ENCODE measurements at places on chromosomes 3 and 15.

DNA sequence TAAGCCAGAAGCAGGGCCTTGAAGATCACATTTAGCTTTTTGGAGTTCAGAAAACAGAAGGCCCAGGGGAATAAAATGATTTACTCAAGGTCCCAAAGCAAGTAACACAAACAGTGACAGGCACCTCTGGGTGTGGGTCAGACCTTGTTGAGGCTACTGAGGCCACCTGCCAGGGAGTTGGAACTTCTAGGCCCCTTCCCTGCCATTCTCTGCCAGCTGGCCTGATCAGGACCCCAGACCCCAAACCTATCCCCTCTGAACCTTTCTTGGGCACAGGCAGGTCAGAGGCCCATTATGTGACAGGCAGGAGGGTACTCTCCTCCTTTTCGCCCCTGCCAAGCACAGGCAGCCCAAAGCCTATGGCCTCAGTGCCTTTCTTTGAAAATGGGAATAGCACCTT is 49.4 kb upstream of the ATP2B2 start:
- no peak for DNase-seq

DNA sequence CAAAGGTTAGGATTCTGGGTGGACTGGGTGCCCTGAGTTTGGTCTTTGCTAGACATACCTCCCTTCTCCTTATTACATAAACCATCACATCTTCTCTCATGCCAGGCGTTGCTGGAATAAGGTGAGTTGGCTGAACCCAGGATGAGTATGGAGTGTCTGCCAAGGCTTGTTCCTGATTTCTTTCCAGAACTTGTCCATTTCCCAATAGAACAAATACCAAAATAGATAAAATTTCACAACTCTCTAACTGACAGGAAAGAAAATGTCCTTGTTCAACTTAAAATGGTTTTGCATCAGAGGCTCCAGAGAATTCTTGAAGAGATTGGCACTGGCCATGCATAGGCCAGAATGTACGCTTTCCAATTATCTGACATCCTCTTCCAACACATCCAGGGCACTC is 291.9 kb downstream of the IGSF11 start:
- no peak for DNase-seq

DNA sequence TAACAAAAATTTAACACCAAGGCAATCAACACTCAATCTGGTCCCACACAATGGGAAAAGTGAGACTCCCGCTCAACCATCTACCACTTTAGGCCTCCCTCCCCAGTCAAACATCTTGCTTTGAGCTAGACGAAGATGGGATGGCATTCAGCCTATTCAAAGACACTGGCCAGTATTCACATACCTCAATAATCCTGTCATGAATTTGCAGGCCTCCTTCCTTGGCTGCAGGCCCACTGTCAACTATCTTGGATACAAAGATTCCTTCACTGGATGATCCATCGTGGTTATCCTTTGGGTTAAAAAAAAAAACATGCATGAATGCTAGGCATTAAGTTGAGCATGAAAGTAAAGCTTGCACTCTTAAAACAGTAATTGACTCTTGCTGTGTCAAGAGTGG is 22.6 kb downstream of the PDZRN3 start:
- DNase-seq = no peak

- no peak for DNase-seq
Observed at GRCh38 chr3:20121088-20121487, 64.9 kb downstream of the SGO1 start.

DNA sequence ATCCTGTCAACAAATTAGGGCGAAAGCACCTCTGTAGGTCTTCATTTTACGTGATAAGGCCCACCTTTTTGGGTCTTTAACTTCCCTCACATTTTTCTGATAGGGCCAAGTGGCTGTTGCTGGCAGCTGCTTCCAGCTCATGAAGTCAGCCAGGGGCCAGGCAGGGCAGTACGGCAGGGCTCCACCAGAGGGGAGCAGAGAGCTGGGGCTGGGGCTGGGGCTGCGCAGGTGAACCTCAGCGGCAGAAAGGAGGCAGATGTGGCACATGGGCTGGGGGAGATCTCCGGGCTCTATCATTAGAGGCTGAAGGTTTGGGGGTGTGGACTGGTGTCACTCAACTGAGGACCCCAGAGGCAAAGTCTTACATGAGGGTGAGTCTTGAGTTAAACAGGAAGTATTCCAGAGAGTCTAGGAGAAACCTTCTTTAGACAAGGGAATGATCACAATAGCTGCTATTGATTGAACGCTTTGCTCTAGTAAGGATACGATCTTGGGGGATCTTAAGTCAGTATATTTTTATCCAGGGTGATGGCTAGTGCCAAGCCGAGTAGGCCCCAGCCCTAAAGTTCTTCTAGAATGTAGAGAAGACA is 62.8 kb upstream of the MEX3B start:
- peak; percentile 88 for DNase-seq

GRCh38 chr15:40157778-40158447 is 3.0 kb upstream of the BUB1B start:
- no peak for DNase-seq
